NCI-H524 (cell line): ENCODE measurements at places on chromosomes 7 and 10.

GRCh38 chr10:121833387-121833786 is 94.4 kb downstream of the ATE1 start:
- DNase-seq: no peak

GRCh38 chr10:128178302-128178958 is 52.2 kb upstream of the MKI67 start:
- peak; percentile 0 for DNase-seq

DNA sequence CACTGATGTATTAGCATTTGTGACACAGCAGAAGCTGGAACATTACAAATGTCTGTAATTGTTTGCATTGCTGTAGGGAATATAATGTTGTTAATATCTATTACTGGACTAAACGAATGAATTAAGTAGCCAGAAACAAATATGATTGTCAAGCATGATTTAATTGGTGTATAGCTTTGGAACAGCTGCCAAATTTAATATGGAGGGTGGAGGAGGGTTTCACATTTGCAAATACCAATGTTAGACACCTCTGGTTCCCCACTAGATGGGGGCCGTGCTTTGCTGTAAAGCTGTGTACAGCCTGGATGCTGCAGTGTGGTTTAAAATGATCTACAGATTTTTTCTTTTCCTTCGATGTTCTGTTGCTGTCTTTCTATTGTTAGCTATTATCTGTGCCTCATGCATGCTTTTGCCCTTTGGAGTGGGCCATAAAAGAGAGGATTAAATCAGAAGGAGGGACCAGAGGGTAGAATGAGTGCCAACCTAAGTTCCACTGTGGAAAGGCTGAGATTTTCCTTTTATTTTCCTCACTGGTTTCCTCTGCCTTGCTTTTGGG is 23.1 kb downstream of the DNAJB9 start:
- DNase-seq: peak; percentile 88

DNA sequence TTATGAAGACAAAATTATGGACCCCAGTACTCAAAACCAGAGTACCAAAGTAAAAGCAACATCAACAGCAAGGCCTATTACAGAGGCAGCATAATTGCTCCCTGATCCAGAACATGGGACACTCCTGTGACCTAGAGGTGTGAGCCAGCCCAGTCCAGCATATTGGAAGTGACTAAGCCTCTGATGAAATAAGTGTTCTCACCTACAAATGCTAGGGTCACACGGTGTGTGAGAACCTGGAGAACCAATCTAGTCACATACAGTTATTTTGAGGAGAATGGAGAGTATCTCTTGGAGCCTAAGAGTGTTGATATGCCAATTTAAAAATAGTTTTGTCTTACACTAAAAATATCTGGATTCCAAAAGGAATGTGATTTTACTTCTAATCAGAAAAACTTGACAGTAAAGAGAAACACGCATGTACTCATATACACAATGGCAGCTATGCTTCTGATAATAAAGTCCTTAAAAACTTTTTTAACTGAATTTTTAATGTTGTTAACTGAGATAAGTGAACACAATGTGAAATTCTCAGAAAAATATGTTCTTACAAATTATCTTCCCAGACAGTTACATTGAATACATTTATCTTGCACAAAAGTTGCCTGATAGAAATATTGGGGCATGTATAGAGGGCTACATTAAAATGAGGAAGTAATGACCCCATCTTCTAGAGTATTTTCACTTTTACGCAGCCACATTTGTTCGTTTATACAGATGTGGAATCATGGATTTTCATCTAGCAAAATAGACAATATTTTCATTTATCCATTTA is 56.8 kb upstream of the CD36 start:
- DNase-seq: no peak

DNA sequence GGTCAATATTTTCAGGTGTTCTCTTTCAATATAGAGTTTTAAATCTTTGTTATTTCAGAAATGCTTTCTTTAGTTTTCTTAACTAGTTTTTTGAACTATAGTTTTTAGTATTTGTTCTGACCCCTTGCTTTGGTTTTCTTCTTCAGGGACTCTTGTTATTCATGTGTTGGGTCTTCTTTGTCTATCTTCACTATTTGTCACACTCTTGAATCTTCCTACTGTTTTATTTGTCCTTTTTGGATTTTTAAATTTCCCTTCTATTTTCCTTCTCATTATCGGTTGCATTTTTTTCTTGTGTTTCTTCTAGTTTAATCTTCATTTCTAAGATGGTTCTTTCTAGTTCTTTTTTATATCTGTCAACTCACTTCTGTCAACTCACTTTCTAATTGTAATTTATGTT is 37.1 kb upstream of the PRKAG2 start:
- DNase-seq: no peak
